ENCODE measurements at places on chromosomes 7 and 10.

DNA sequence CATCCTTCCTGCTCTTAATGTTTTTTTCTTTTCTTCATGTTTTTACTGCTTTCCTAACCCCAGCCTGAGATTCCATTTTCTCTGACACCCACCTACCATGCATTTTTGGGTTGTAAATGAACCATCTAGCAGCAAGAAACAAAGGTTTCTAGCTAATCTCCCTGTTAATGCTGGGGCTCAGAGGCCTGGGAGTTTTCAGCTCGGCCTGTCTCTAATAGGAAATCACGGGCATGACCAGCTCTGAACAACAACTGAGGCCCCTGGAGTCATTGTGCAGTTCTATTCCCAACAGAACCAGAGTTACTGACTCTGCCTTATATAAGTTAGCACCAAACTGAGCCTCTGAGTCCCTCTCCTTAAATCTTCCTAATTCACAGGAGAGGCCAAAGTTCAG lies 134.8 kb downstream of the CFAP58 start:
- DNase-seq: no peak

DNA sequence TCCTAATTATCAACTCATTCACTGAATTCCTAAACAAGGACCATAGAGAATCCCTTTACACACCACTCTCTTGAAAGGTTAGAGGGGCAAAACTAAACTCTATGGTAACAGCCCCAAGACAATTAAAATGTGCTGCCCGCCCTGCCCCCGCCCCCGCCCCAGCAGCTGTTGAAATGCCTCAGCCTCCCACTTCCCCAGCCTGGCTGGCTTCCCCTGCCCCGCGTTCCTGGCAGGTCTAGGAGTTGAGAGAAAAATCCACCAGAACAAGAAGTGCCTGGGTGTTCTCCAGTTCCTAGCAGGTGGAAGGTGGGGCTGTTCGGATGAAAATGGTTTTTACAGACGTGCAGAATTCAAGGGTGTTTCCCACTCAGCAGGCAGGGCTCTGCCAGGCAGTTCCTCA lies 109.5 kb upstream of the ZEB1 start:
- DNase-seq: no peak

DNA sequence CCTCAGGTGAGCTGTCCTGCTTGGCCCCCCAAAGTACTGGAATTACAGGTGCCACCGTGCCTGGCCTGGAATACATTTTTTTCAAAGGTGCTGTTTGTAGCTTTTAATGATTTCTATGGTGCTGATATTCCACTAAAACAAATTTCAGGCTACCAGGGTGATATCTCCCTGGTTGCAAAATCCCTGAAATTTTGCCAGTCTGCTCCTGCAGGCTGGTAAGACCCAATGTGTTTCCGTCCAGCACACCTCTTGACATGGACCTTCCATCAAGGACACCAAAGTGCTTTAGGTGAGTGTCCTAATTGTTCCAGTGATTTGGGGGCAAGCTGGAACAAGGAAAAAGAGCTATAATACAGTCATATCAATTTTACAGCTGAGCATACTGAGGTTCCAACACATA lies 69.8 kb upstream of the KMT2C start:
- no peak for DNase-seq

DNA sequence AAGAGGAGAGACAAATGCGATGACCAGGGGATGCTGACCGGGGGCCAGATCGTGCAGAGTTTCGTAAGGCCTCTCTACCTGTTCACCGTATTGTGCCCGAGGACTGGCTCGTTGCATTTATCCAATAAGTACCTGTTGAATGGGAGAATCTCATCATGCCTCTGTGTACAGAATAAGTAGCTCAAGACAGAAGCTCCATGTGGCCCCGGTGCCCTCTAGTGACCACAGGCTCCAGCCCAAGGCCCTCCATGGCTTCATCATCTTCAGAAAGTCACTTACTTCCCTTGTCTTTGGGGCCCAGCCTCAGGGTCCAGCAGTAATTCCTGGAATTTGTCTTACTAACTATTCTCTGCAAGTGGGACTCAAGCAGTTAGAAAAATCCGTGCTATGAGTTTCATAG lies 151.0 kb downstream of the CHN2 start:
- peak; percentile 55 for DNase-seq

DNA sequence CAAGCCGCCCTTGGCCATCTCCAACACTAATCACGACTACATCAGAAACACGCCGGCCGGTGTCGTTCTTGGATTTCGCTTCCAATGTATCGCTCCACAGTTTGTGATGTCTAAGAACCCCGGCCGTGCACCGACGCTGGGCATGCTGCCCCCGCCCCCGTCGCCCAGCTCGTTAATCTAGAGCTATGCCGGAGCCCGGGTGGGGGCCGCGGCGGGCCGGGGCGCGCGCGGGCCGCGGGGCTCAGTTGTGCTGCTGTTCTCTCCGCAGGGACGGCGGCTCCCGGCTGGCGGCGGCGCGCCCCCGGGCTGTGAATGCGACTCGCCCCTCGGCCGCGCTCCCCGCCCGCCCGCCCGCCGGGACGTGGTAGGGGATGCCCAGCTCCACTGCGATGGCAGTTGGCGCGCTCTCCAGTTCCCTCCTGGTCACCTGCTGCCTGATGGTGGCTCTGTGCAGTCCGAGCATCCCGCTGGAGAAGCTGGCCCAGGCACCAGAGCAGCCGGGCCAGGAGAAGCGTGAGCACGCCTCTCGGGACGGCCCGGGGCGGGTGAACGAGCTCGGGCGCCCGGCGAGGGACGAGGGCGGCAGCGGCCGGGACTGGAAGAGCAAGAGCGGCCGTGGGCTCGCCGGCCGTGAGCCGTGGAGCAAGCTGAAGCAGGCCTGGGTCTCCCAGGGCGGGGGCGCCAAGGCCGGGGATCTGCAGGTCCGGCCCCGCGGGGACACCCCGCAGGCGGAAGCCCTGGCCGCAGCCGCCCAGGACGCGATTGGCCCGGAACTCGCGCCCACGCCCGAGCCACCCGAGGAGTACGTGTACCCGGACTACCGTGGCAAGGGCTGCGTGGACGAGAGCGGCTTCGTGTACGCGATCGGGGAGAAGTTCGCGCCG lies 1.9 kb downstream of the VWC2 start:
- no peak for DNase-seq

DNA sequence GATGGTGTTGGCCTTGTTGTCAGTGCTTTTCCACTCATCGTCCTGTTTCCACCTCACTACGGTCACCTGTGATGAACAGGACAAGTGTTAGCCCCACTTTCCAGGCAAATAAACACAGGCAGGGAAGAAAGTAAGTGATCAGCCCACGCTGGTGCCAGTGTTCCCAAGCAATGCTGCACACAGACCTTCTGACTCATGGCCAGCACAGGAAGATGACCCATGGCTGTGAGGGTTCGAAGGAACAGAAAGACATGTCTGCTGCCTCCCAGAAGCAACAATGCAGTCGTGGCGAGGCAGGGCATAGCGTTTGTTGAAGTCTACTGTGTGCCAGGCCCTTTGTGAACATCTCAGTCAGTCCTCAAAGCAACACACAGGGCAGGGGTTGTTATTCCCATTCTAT lies 35.7 kb downstream of the SLC29A3 start:
- DNase-seq: no peak

GRCh38 chr10:23073527-23073926 lies 21.9 kb upstream of the MSRB2 start:
- no peak for DNase-seq

DNA sequence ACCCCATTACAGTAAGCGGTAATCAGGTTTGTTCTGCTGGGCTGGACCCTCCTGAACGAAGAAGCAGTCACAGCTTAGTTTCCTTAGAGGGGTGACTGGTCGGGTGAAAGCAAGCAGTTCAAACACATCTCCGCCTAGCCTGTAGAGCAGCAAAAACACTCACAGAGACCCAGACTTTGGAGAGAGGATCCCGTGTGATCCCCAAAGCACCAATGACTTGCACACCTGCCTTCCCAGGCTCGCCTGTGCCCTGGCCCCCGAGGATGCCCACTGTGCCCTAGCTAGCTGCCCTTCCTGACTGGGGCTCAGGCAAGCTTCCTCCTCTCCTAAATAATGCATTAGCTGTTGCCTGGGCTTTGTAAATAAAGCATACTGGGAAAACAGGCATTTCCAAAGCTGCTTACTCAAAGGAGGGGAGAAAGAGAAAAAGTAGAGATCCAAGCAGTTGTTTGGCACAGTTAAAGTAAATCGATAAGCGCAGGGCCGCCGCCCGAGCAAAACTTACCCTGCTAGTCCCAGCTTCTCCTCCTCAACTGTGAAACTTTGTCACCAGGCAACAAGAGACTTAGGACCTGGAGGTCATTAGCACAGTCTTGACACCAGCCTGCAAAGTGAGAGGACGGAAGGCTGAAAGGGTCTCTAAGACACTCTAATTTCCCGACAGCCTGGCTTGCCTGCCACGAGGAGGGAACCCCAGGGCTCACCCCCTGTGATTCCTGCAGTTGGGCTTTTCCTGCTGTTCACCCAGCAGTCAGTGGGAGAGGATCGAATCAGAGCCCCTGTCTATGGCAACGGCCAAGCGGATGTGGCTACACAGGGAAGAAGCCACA lies 4.8 kb downstream of the LRRC18 start:
- no peak for DNase-seq

GRCh38 chr7:6165521-6166320 lies 106.7 kb downstream of the CYTH3 start:
- no peak for DNase-seq

DNA sequence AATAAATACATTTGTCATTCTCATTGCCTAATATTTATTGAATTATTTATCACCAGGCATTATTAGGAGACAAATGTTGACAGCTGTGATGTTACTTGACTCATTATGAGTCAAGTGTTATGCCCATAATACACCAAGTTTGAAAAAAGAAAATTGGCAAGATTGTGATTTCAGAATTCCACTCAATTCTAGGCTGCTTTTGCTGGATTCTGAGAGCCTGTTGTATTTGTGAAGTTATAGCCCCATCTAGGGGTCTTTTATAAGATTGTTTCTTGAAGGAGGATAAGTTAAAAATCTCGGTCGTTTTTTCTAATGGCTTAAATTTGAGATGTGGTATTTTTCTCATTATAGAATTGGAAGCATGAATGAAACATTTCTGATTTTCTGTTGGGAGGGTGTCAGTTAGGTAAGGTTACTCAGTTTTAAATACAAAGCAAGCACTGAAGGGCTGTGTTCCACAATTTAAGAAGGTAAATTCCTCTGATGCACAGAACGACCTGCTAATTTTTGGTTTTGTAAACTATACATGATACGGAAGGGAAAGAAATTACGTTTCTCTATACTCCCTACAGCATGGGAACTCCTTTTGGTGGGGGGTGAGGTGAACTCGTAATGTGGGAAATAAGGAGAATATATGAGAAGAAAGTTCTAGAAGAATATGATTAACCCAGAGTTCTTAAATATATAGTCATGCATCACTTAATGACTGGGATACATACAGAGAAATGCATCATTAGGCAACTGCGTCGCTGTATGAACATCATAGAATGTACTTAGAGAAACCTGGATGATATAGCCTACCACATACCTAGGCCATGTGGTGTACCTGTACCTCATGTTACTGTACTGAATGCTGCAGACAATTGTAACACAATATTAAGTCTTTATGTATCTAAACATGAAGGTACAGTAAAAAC lies 2.6 kb downstream of the STK31 start:
- peak; percentile 68 for DNase-seq

- DNase-seq: no peak
These were observed 80.5 kb downstream of the ELAPOR2 start for GRCh38 chr7:86978808-86979506.

DNA sequence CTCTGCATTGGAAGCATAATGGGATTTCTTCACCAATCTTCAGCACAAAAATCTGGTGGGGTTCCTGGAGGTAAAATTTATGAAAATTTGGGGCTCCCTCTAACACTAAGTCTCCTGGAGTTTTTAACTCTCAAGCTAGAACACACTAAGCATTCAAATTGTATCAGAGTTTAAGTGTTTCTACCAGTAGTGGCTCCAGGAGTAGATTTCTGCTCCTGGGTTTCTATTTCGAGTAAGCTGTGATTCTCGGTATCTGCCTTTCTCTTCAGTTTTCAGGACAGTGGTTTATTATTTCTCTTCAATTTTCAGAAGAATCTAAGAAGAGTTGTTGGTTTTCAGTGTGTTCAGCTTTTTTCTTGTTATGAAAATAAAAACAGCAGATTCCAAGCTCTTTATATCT lies 566.4 kb upstream of the KCND2 start:
- no peak for DNase-seq

DNA sequence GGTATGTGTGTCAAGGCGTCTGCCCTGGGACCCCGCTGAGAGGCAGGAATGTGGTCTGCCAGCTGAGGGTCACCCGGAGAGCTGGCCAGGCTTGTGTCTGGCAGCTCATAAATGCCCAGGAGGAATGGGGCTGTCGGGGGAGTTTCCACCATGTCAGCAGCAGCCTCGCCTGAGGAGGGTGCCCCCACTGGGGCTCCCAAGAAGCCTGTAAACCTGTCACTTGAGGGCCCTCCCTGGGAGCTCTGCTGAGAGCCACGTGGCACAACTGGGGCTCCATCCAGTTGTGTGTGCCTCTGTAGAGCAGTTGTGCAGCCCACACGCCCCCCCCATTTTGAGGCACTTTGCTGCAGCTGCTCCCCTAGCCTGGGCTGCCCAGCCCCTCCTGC lies 70.6 kb downstream of the NEURL1 start:
- no peak for DNase-seq

- no peak for DNase-seq
These were observed 108.3 kb downstream of the TNS3 start for GRCh38 chr7:47473499-47474210.
